Calu3 (cell line): ENCODE measurements at places on chromosomes 4 and X. TPM values are rescaled to one million over a fixed set of nuclear protein-coding genes. Genes with fewer than 3 reads are reported as not detected.

PF4V1 gene
- not detected in 2 replicates for total RNA-seq

CORIN gene
- 0.07 TPM in 1 of 2 replicates, not detected in the other for total RNA-seq

JAKMIP1 gene
- not detected in 2 replicates for total RNA-seq

NCAPG gene
- total RNA-seq: 26.9 and 35.3 TPM in 2 replicates

SHROOM2 gene
- total RNA-seq: 14.1 and 15.3 TPM in 2 replicates

TMEM187 gene
- 9.4 and 9.9 TPM in 2 replicates for total RNA-seq

PRKG2 gene
- total RNA-seq: 0.76 and 1.5 TPM in 2 replicates

CC2D2A gene
- total RNA-seq: 11.8 TPM in 2 replicates

RNF212 gene
- not detected in 2 replicates for total RNA-seq

SULT1E1 gene
- 1.9 and 2.4 TPM in 2 replicates for total RNA-seq

CT45A10 gene
- not detected in 2 replicates for total RNA-seq

SERPINA7 gene
- total RNA-seq: not detected in 2 replicates

LRRC66 gene
- 0.15 TPM in 1 of 2 replicates, not detected in the other for total RNA-seq

PSAPL1 gene
- total RNA-seq: not detected in 2 replicates

UGT8 gene
- total RNA-seq: 20.2 and 23.1 TPM in 2 replicates

MAP9 gene
- total RNA-seq: 9.4 and 10.3 TPM in 2 replicates

PHEX gene
- total RNA-seq: 0.57 and 0.66 TPM in 2 replicates

SH2D1A gene
- total RNA-seq: not detected in 2 replicates

CFAP47 gene
- total RNA-seq: 0.21 and 1.0 TPM in 2 replicates

ASB9 gene
- 10.8 and 12.2 TPM in 2 replicates for total RNA-seq

FABP2 gene
- total RNA-seq: not detected in 2 replicates

ZNF141 gene
- 18.0 and 18.1 TPM in 2 replicates for total RNA-seq

GRPR gene
- 0.32 and 0.85 TPM in 2 replicates for total RNA-seq

TMPRSS11A gene
- total RNA-seq: not detected in 2 replicates

F8 gene
- 1.6 and 2.2 TPM in 2 replicates for total RNA-seq
